SJCRH30 (cell line): ENCODE measurements at places on chromosomes 6 and 20.

GRCh38 chr20:24106150-24106800 lies 117.7 kb upstream of the GGTLC1 start:
- no peak for DNase-seq

GRCh38 chr20:51493346-51493791 lies 49.1 kb downstream of the NFATC2 start:
- DNase-seq, result no peak

DNA sequence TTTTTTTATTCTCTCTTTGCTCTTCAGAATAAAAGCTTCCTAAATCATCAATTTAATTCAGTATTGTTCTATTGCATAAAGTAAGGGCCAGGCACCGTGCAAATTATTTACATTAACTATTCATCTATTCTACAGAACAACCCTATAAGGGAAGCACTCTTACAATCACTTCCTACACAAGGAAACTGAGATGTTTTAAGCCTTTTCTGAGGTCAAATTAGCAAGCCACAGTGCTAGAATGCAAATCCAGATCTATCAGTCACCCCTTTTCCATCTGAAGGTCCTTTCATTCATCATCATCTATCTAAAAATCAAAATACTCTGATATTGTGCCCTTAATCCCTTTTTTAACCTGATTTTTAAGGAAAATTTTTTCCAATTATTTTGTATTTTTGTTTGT lies 31.2 kb downstream of the FRK start:
- DNase-seq, result no peak

GRCh38 chr6:113723182-113723581 lies 134.0 kb upstream of the MARCKS start:
- DNase-seq, result no peak

GRCh38 chr20:13817342-13817741 lies 32.5 kb downstream of the NDUFAF5 start:
- DNase-seq, result no peak

- no peak for DNase-seq
Observed at GRCh38 chr20:44742304-44743079, 3.2 kb upstream of the KCNK15 start.

DNA sequence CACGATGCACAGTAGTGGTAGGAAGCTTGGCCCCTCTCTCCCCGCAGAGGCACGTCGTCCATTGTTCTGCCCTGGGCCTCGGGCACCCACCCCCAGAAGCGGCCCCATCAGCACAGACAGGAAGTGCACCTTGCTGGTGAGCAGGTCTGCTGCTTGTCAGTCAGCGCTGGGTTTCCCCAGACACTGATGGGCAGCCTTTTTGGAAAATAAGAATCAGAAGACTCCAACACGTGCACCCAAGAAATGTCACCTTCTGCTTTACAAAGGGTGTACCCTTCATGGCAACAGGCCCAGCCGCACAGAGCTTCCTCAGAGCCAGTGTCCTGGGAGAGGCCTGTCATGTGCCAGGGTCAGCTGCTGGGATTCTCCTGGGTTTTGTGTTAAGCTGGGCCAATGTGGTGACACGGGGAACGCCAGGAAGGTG lies 34.7 kb upstream of the IRF4 start:
- no peak for DNase-seq

GRCh38 chr6:85672623-85673022 lies 29.9 kb upstream of the SYNCRIP start:
- no peak for DNase-seq

- no peak for DNase-seq
Observed at GRCh38 chr20:63503524-63503923, 4.6 kb upstream of the EEF1A2 start.

- peak; percentile 49 for DNase-seq
Observed at GRCh38 chr20:45105317-45105716, 4.4 kb upstream of the KCNS1 start.

GRCh38 chr6:106858653-106859092 lies 115.9 kb downstream of the CD24 start:
- no peak for DNase-seq

DNA sequence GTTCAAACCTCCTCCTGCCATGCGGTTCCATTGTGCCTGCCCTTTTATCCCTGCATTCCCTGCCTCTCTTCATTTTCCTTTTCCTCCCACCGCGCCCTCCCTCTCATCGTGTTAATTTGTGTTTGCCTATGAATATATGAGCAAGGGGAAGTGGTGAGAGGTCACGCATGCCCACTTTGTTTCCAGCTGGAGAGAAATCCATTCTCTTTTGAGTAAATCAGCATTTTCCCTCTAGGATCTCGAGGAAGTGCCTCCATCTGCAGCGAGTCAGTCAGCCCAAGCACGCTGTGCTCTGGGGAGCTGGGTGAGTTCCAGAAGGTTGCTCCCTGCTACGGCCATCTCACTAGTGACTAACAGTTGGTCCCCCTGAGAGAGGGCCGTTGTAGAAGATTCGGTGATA lies 42.9 kb downstream of the CDH26 start:
- DNase-seq, result no peak

- DNase-seq, result no peak
Observed at GRCh38 chr6:155143578-155144106, 120.2 kb upstream of the CLDN20 start.

GRCh38 chr6:94341173-94341572 lies 921.8 kb upstream of the EPHA7 start:
- DNase-seq, result no peak

- DNase-seq, result no peak
Observed at GRCh38 chr6:120876424-120876823, 457.9 kb downstream of the TBC1D32 start.

- DNase-seq, result peak; percentile 38
Observed at GRCh38 chr6:159043251-159043650, 1.5 kb downstream of the TAGAP start.

GRCh38 chr6:75818098-75818855 lies 69.2 kb downstream of the MYO6 start:
- DNase-seq, result no peak

- DNase-seq, result peak; percentile 27
Observed at GRCh38 chr6:7939184-7939863, 28.7 kb upstream of the TXNDC5 start.

DNA sequence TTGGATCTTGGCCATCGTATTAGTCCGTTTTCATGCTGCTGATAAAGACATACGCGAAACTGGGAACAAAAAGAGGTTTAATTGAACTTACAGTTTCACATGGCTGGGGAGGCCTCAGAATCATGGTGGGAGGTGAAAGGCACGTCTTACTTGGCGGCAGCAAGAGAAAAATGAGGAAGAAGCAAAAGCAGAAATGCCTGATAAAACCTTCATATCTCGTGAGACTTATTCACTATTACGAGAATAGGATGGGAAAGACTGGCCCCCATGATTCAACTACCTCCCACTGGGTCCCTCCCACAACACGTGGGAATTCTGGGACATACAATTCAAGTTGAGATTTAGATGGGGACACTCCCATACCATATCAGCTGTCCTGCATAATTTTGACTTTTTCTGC lies 20.1 kb upstream of the REPS1 start:
- no peak for DNase-seq

- no peak for DNase-seq
Observed at GRCh38 chr6:107230024-107230423, 114.7 kb upstream of the BEND3 start.

DNA sequence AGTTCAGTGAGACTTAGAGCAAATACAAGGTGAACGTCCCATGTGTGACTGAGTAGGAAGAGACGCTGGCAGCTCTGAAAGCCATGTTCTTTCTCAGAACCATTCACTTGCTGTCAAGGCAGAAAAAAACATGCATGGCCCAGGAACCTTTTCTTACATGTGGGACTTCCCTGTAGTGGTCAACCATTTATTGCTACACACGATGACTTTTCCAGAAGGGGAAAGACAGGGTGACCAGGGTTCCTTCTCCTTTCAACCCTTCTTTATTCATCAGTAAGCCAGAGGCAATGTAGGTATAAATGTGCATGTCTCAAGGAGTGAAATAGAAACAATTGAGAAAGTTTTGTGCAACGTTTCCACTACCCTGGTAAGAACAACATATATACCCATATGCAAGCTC lies 189.0 kb downstream of the NFATC2 start:
- no peak for DNase-seq

GRCh38 chr6:119446115-119446554 lies 96.6 kb upstream of the MAN1A1 start:
- DNase-seq, result no peak

- DNase-seq, result peak; percentile 29
Observed at GRCh38 chr6:11575408-11576033, 38.0 kb downstream of the TMEM170B start.

GRCh38 chr20:39206899-39207564 lies 244.9 kb downstream of the DHX35 start:
- DNase-seq, result no peak

DNA sequence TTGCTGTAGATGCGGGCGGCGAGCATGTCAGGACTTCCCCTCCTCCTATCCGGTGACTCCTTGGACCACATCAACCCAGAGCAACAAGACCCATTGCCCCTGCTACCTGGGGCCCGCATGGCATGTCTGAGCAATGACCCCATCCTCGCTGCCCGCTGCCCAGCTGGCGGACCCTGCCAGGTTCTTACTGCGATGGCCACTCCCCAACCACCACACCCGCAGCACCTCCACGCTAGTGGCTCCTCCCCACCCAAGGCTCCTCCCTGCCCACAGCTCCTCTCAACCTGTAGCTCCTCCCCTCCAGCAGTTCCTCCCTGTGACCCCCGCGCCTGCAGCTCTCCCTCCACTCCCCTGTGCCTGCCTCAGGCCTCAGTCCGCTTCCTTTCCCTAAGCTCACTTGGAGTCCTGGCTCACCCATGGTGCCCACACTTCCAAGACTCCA lies 17.6 kb upstream of the SERPINB9 start:
- DNase-seq, result no peak

DNA sequence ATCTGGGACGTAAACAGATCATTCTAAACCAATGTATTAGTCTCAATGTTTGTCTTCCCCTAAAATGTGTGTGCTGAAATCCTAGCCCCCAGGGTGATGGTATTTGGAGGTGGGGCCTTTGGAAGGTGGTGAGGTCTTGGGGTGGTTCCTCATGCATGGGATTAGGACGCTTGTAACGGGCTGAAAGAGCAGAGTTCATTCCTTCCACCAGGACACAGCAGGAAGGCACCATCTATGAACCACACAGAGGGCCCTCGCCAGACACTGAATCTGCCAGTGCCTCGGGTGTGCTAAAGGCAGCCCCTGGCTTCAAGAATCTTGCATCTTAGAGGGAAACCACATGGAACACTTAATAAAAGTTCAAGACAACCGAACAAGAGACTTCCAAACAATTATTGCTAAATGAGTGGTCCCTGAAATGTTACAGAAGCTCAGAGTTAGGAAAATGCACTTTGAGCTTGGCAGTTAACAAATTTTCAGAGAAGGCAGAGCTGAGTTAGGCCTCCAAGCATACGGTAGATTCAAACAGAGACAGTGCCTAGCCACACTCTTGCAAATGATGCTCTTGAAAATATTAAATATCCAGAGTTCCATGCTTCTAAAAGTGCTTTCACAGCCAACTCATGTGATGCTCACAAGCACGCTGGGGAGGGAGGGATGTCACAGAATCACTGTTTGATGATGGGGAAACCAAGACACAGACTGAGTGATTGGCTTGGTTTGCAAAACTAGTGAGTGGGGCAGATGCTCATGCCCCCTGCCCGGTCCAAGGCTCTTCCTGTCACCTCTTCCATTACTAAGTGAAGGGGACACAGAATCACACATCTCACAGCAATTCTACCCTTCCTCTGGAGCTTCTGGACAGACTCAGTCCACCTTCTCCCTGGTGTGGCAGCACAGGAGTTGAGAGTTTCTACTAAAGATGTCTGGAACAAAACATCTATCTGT lies 27.4 kb downstream of the TBC1D7 start:
- no peak for DNase-seq

- DNase-seq, result no peak
Observed at GRCh38 chr6:135274561-135275293, 93.6 kb downstream of the MYB start.

GRCh38 chr6:118649918-118650581 lies 1.3 kb downstream of the CEP85L start:
- DNase-seq, result no peak

GRCh38 chr6:82555801-82556200 lies 192.2 kb downstream of the TPBG start:
- DNase-seq, result no peak

DNA sequence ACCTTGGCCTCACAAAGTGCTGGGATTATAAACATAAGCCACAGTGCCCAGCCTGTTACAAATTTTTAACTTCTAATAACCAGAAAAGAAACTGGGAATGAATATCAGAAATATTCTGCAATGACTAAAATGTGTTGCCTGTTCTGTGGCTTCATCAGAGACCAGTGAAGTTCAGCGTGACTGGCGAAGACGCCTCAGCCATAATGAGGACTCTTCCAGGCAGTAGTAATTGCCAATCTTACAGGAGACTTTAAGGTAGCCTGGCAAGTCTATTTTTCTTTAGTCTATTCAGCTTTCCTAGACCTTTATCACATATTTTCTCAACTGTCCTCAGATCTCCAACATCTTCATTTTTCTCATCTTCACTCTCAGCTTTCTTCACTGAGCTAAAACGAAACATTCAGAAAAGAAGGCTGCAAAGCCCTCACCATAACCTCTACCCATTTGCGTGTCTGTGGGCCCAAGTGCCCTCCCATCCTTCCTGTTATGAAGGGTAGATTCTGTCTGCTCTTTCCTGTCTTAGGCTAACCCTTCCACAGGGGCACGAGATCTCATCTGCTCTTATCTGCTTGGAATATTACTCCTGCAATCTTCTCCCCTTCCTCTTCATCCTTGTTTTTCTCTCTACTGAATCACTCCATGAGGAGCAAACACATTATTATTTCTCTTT lies 42.0 kb upstream of the OLIG3 start:
- DNase-seq, result no peak

- DNase-seq, result no peak
Observed at GRCh38 chr6:111724039-111724438, 118.4 kb upstream of the TRAF3IP2 start.

- peak; percentile 98 for DNase-seq
Observed at GRCh38 chr20:41408986-41409385, 42.4 kb upstream of the EMILIN3 start.

- DNase-seq, result no peak
Observed at GRCh38 chr20:10172998-10173655, 45.5 kb upstream of the SNAP25 start.

GRCh38 chr6:100479179-100480035 lies 14.7 kb upstream of the SIM1 start:
- DNase-seq, result peak; percentile 74

GRCh38 chr6:51854876-51855275 lies 232.5 kb downstream of the PKHD1 start:
- DNase-seq, result peak; percentile 69

DNA sequence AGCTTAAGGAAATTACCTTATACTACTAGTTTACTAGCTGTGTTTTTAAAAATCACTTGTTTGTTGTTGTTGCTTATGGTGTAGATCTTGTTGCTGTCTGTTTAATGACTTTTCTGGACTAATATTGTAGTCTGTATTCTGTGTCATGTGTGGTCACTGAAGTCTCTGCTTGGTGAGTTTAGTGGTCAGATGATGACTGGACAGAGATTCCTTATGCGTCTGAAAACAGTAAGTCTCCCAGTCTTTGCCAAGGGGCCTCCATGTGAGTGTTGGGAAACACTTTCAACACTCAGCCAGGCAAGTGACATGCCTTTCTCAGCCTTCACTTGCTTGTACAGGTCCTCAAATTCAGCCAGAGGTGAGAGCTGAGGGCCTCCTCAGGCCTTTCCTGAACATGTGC lies 256.9 kb upstream of the RNF24 start:
- no peak for DNase-seq
